Central memory CD4-positive, alpha-beta T cell (primary cell): ENCODE measurements at places on chromosomes 5 and 9.
A peak's percentile ranks its signal among the peaks of the same experiment; 100 is the strongest.

GRCh38 chr9:31799953-31800609 is 584.4 kb upstream of the ACO1 start:
- DNase-seq, result peak; percentile 2

GRCh38 chr9:105850852-105851500 is 156.6 kb downstream of the TMEM38B start:
- no peak for DNase-seq

DNA sequence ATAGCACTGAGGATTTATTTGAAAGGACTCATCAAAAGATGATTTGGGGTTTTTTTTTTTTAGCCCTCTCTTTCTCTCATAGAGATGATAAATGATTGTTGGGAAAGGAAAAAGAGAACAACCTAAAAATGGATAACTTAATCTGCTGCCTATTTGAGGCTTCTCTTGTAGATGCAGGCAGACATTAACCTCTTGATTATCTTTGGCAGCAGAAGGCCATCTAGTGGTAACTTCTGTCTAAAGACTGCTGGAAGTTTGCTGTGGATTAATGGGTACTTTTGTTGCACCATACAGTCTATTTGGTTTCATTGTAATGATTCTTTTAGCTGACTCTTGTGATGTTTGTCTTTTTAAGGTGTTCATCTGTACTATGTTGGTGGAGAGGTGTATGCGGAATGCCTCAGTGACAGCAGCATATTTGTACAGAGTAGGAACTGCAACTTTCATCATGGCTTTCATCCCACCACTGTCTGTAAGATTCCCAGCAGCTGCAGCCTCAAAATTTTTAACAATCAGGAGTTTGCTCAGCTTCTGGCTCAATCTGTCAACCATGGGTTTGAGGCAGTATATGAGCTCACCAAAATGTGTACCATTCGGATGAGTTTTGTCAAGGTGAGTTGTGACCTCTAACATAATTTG is 18.8 kb downstream of the SMIM32 start:
- DNase-seq, result no peak

GRCh38 chr9:10008101-10008799 is 604.6 kb downstream of the PTPRD start:
- DNase-seq, result no peak

GRCh38 chr9:77725820-77726219 is 77.7 kb upstream of the GNA14 start:
- DNase-seq, result no peak

- DNase-seq, result no peak
Observed at GRCh38 chr9:35495984-35496383, 6.1 kb downstream of the RUSC2 start.

GRCh38 chr5:54446379-54446732 is 9.1 kb upstream of the HSPB3 start:
- DNase-seq, result no peak

GRCh38 chr9:109440797-109441287 is 57.3 kb downstream of the PTPN3 start:
- peak; percentile 17 for DNase-seq

DNA sequence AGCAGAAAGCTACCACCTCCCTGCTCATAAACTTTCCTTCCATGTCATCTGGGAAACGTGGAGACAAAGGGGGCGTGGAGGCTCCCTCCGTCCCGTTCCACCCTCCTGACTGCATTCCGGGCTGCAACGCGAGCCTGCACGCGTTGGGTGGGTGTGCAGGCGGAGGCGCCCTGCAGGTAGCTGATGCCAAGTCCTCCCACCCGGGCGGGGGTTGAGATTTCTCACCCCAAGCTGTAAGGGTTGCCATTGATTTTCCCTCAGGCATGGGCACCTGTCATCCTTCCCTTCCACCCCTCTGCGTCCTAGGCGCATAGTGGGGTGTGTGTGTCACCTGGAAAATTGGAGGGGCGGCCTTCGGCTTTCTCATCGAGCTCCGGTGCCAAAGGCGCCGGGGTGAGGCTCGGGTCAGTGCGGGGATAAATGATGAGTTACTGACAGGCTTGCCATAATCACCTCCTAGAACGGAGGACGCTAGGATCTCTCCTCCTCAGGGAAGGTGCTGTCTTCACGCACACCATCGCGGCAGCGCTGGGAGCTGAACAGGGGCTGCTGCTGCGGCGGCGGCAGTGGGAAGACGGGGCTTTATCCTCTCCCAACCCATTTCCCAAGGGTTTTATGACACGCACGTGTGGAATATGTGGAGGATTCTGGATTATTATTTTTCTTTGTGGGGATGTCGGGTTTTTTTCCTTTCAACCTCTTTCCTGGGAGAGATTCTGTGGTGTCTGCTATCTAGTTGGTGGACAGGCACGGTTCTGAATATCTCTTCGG is 973 bp downstream of the PLPPR1 start:
- no peak for DNase-seq

DNA sequence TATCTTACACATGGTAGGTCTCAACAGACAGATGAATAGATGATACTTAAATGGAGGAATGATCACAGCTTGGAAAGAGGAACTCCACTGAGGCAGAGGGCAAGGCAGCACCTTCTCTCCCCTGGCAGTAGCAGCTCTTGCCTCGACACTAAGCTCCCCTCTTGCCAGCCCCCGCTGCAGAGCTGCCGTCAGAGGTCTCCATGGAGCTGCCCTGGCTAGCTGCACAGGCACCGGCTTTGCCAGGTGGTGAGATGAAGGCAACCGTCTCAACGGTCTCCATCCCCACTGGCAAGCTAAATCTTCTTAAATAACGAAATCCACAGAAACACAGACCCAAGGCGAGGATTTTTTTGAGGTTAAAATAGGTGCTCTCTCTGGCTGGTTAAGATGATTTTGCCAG is 81.2 kb downstream of the CRB2 start:
- no peak for DNase-seq
